ENCODE measurements at places on chromosomes 12 and 14.

DNA sequence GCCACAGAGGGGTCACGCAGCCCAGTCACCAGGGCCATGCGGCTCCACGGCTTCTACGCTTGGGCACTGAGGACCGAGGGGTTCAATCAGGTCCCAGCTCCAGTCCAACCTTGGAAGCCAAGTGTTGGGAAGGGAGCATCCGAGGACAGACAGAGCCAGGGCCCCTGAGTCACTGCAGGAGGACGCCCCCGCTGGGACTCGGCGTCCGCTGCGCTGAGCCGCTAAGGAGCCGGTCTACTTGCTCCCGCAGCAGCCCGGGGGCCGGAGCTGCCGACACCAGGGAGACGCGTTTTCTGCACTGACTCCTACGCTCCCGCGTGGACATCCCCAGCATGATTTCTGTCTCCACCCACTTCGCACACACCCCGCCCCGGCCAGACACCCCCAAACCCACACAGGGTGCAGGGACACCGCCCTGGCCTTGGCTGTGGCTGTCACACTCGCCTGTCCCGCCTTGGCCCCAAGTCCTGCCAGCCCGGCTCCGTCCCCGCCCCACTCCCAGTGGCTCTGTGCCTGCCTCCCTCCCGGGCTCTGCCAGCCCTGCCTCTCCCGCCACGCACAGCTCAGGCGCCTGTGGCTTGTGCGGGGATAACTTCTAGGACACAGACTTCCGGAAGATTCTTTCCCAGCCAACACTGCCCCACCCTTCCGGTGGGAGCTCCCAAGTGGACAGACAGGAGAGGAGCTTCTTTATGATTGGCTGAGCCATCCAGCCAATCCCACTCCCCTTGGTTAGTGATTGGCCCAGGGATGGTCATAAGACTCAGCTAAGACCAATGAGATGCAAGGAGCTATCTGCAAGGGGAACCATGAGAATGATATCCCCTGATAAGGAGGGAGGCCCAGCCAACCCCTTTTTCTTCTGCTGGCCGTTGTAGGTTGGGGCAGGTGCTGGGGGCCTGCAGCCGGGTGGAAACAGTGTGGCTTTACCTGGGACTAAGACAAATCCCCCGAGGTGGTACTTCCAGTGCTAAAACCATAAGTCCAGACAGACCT lies 118.9 kb upstream of the SFSWAP start:
- DNase-seq = no peak

DNA sequence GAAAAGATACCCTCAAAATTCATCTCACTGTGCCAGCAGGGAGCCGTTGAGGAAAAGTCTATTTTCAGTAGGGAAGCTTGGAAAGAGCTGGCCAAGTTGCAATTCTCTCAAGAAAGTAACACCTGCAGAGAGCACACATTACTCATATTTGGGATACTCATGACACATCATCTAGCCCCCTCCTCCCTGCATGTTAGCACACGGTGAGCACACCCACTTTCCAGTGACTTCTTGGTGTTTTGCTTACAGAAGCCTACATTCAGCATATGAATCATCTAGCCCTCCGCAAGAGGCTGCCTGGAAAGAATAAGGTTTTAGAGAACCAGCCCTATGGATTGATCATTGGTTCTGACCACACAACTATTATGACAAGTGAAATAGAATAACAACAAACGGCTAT lies 124.5 kb downstream of the PTPRO start:
- no peak for DNase-seq

GRCh38 chr12:114221957-114222630 lies 183.8 kb downstream of the TBX5 start:
- no peak for DNase-seq

DNA sequence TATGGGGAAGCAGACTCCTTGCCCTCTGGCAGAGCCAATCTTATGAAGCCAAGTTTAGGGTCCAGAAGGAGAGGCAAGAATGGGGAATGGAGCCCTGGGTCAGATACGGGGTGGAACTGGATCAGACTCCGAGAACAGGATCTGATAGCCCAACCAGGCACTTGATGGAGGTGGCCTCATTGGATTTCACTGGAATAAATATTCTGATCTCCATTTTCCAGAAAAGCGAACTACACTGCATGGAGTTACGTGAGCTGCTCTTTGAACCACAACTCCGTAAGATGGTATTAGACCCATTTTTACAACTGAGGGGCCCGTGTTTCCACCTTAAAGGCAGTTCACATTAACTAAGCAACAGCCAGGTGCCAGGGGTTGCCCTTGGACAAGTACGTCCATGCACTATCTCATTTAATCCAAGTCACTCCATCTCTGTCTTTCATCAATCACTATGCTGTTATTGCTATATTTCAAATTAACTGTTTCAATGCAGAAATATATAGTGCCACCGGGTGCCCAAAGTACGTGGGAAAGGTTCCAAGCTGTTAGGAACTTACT lies 155.2 kb downstream of the BCL11B start:
- no peak for DNase-seq

DNA sequence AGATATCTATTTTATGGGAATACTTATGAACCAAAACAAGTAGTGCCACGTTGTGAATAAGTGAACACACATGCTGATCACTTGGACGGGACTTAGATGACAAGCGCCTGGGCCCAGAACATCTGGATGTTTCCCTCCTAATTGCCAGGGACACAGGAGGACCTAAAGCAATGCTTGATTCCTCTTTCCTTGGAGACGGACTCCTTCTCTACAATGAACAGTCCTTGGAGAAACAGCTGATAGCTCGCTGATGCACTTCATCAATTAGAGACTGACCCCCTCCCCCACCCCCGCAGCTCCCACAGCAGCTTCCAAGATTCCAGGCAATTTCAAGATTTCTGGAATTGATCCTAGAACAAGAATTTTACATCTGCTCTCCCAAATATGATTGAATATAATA lies 86.4 kb downstream of the ST8SIA1 start:
- DNase-seq = peak; percentile 51

- no peak for DNase-seq
Measured at GRCh38 chr12:102064476-102064875, 2.7 kb upstream of the WASHC3 start.

DNA sequence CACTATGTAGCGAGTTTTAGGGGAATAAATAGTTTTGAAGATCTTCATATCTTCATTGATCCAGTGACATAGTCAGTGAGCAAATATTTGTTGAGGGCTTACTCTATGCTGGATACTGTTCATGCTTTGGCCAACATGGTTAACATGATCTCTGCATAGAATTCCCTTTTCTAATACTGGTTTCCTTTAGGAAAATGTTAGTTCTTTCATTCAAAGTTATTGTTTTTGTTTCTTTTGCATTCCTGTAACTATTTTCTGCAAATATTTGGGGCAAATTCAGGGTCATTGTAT lies 226.5 kb downstream of the C12orf50 start:
- DNase-seq = no peak

- no peak for DNase-seq
Measured at GRCh38 chr12:113949321-113950305, 16.5 kb downstream of the RBM19 start.

DNA sequence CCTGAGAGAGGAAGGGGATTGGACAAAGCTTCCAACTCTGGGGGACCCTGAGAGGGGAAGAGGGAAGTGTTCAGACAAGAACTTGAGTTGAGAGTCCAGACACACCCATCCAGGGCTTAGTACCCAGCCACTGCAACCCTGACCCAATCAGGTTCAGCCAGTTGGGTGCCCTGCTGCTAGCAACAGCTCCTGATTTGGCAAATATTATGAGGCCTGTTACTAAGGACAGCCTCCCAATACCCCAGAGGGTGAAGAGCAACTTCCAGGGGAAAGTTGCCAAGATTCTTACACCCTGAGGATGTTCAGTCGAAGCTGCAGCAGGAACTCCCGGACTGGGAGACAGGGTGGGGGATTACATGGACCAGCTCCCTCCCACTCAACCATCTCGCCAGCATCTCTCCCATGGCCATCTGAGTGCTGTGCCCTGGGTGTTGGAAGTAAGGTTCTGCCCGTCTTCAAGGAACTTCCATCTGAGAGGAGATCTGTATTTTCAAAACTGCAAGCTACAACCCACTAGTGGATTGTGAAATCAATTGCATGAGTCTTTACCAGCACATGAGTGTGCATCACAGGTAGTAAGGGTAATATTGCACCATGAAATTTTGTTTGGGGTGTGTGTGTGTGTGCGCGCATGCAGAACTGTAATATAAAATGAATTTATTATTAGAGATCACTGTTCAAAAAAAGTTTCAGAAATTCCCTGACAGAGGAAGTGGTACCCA lies 11.5 kb upstream of the KRT78 start:
- DNase-seq = no peak

GRCh38 chr14:61547186-61548069 lies 147.9 kb upstream of the HIF1A start:
- peak; percentile 76 for DNase-seq

- DNase-seq = no peak
Measured at GRCh38 chr12:92650228-92650822, 52.5 kb upstream of the PLEKHG7 start.

DNA sequence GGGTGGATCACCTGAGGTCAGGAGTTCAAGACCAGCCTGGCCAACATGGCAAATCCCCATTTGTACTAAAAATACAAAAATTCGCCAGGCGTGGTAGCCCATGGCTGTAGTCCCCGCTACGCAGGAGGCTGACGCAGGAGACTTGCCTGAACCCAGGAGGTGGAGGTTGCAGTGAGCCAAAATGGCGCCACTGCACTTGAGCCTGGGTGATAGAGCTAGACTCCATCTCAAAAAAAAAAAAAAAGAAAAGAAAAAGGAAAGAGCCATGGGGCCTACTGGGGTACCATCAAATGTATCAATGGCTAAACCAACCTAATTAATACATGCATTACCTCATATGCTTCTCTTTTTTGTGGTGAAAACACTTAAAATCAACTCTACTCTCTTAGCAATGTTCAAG lies 10.7 kb downstream of the TFCP2 start:
- DNase-seq = no peak

- no peak for DNase-seq
Measured at GRCh38 chr12:53748072-53748840, 3.5 kb downstream of the CISTR start.

DNA sequence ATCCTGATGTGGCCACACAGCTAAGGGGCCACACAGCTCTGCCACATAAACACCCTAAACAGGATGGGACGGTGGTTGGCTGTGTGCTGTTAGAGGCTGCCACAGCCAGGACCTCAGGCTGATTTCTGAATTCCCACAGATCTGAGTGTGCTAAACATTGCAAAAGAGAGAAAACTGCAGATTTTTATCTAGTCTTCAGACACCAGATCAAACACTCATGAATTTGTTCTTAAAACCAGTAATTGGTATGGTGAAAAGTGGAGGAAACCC lies 190.7 kb downstream of the MON2 start:
- DNase-seq = no peak

DNA sequence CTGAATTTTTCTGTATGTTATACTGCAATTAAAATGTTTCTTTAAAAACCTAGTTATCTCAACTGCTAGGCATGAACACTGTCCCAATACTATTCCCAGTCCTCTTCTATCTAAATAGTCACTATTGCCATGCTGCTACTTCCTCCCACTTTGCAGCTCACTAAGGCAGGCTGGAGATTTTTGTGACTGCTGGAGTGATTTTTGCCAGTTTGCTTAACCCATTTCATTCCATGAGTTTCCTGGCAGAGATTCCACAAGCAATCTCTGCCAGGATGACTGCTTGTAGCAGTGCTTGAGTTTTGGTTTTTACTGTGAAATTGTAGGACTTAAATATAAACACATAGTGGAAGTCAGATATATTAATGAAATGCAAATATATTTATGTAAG lies 80.8 kb downstream of the BHLHE41 start:
- peak; percentile 44 for DNase-seq

DNA sequence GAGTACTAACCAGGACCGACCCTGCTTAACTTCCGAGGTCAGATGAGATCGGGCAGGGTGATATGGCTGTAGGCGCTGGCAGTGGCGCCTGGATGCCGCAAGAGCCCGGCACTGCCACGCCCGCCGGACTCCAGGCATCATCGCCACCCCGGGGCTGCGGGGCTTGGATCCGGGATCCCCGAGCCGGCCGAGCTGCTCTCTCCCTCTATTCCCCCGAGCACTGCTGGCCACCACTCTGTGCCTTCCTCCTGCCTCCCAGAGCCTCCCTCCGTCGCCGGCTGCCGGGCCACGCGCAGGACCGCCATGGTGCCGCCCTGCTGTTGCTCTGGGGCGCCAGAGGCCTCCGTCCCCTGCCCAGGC lies 153.2 kb upstream of the ALG10B start:
- DNase-seq = no peak

DNA sequence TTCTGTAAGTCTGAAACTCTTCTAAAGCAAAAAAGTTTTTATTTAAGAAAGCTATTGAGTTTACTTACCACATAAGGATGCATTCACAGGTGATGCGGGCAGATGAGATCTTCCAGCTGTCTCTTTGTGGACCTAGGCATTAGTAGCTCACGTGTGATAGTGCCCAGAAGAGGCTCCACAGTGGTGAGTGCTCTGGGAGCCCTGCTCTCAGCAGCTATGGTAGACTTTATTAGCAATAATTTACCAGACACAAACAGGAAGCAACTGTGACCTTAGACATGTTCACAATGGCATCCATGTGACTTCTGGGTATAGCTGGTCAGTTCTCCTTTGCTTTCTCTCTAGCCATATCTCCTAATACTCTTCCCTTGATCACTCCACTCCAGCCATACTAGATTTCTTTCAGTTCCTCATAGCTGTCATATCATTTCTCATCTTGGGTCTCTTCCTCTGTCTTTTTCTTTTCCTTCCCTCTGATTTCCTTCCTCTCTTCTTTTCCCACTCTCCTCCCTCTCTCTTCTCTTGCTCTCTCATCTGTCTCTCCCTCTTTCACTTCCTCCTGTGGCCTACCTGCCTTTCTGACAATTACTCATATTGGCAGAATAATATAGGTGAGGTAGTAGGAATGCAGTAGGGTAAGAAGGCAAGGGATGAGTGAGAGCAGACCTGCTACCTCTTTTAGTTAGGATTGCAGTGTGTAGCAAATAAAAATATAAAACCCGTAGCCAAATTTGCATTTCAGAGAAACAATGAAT lies 75.2 kb upstream of the SCAF11 start:
- DNase-seq = no peak

DNA sequence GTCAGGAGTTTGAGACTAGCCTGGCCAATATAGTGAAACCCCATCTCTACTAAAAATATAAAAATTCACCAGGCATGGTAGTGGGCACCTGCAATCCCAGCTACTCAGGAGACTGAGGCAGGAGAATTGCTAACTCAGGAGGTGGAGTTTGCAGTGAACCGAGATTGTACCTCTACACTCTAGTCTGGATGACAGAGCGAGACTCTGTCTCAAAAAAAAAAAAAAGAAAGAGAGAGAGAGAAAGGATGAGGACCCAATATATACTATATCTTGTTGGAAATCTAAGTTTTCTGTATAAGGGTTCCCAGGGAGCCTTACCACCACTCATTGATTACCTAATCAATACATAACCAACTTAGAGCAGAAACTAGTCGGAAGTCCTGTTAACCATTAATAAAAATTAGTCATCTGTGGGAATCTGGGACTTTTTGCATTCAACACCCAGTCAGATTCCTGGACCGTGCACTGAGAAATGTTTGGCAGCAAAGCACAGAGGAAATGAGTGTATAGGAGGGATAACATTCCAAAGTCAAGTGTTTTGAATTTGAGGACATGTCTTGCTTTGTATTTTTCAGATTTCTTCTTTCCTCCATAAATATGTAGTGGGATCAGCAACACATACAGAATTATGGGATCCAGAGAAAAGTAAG lies 44.8 kb upstream of the NR2C1 start:
- DNase-seq = peak; percentile 22

- no peak for DNase-seq
Measured at GRCh38 chr12:3130057-3130830, 53.1 kb downstream of the TSPAN9 start.
